ENCODE measurements at places on chromosomes 3 and 15. TPM values are rescaled to one million over a fixed set of nuclear protein-coding genes. Genes with fewer than 3 reads are reported as not detected.

Gene CD86
- total RNA-seq, result 41.9 TPM

Gene GCNT3
- 0.31 TPM for total RNA-seq

Gene NEK10
- 0.15 TPM for total RNA-seq

DNA sequence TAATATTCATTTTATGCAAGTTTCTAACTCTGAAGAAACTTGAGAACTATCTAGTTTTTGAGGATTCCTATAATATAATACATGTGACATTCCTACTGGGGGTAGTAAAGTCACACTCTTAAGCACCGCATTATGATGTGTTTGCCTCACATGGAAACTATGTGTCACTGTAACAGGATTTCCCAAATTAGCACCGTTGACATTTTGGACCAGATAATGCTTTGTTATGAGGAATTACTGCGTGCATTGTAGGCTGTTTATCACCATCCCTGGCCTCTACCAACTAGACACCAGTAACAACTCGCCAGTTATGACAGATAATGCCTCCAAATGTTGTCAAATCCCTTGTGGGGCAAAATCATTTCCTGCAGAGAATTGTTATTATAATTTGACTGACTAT lies 267.8 kb downstream of the RAP2B start:
- H3K36me3 ChIP-seq, result no peaks in the 10 kb centered on the region
- H3K4me1 ChIP-seq, result no peaks in the 10 kb centered on the region
- DNase-seq, result no peak
- no peaks in the 10 kb centered on the region for H3K27me3 ChIP-seq
- H3K4me3 ChIP-seq, result no peak overlapping the region

DNA sequence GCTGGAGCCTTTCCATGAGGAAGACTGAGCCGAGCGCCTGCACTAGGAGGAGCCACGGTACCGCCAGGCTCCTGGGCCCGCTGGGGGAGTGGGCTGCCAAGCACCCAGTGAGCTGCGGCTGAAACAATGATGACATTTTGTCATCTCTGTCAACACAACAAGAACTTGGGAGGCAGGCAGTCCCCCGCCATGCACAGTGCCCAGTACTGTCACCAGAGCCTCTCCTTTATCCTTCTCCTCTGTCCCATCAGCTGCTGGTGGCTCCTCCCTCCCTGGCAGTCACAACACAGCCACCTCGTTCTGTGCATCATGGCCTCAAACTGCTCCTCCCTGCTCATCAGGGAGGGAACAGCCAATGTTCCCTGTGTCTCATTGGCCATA lies 34.0 kb upstream of the PCSK6 start:
- no peaks in the 10 kb centered on the region for H3K36me3 ChIP-seq
- no peak overlapping the region for H3K4me3 ChIP-seq
- H3K4me1 ChIP-seq, result no peaks in the 10 kb centered on the region
- peaks cover 9% of the 10 kb centered on the region for H3K27me3 ChIP-seq

Gene ITIH1
- 0.33 TPM for total RNA-seq

- H3K4me3 ChIP-seq, result no peak overlapping the region
- no peak overlapping the region for H3K27ac ChIP-seq
- H3K4me1 ChIP-seq, result no peaks in the 10 kb centered on the region
Measured at GRCh38 chr3:46998121-46998851, 18.8 kb downstream of the NBEAL2 start.

GRCh38 chr3:191338177-191338488 lies 7.8 kb upstream of the UTS2B start:
- H3K27me3 ChIP-seq, result no peaks in the 10 kb centered on the region
- H3K27ac ChIP-seq, result no peak overlapping the region
- no peaks in the 10 kb centered on the region for H3K36me3 ChIP-seq

- no peaks in the 10 kb centered on the region for H3K4me1 ChIP-seq
- DNase-seq, result no peak
- H3K27ac ChIP-seq, result no peak overlapping the region
Measured at GRCh38 chr3:144491333-144491732, 519.7 kb downstream of the DIPK2A start.

Gene USP50
- not detected for total RNA-seq

Gene LRRC34
- 1.5 TPM for total RNA-seq

DNA sequence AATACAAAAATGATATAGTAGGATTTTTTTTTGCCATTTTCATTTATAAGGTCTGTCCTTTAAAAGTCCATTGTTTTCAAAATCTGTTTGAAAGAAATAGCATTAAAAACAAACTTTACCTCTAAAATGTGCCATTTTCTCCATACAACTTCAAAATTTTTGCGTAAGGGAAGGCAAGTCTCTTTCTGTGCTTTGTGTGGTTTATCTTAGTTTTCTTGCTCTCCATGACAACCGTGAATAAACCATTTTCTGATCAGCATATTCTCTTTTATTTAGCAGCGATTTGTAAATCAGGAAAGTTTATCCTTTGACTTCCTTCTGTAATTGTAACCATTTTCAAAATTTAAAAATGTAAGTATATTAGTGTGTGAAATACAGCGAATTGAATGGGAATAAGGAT lies 147.9 kb upstream of the CGNL1 start:
- H3K27ac ChIP-seq, result no peak overlapping the region
- no peaks in the 10 kb centered on the region for H3K27me3 ChIP-seq
- peaks cover 5% of the 10 kb centered on the region for H3K4me1 ChIP-seq
- H3K4me3 ChIP-seq, result no peak overlapping the region

- no peak overlapping the region for H3K27ac ChIP-seq
- no peak overlapping the region for H3K4me3 ChIP-seq
- H3K4me1 ChIP-seq, result no peaks in the 10 kb centered on the region
- no peaks in the 10 kb centered on the region for H3K36me3 ChIP-seq
- no peaks in the 10 kb centered on the region for H3K27me3 ChIP-seq
Measured at GRCh38 chr3:76683256-76683655, 356.6 kb upstream of the ROBO2 start.

DNA sequence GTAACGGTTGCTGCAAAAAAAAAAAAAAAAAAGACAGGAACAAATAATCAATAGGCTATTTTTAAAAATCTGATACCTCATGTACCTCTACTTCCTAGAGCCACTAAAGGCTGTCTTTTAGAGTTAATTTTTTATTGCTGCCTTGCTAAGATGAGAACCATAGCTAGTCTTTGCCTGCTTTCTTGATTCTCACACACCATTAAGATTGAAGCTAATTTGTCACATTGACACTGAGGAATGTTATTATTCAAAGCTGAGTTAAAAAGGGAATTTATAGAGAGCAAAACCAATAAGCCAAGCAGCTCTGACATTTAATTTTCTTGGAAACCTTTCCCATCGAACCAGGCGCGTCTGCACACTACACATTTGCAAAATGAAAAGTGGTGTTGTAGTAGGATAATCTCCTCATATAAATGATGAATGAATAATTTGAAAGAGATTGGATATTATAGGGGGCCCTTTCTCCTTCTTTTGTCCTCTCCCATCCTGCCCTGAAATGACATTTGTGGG lies 149.7 kb downstream of the TMEM108 start:
- H3K36me3 ChIP-seq, result no peaks in the 10 kb centered on the region
- H3K4me1 ChIP-seq, result no peaks in the 10 kb centered on the region
- no peaks in the 10 kb centered on the region for H3K27me3 ChIP-seq
- no peak overlapping the region for H3K4me3 ChIP-seq
- no peak for DNase-seq
- H3K27ac ChIP-seq, result no peak overlapping the region

- peaks cover 6% of the 10 kb centered on the region for H3K4me1 ChIP-seq
- no peaks in the 10 kb centered on the region for H3K27me3 ChIP-seq
- no peak overlapping the region for H3K27ac ChIP-seq
- no peak overlapping the region for H3K4me3 ChIP-seq
- no peak for DNase-seq
- H3K36me3 ChIP-seq, result no peaks in the 10 kb centered on the region
Measured at GRCh38 chr3:36557021-36557707, 176.9 kb downstream of the STAC start.

- no peaks in the 10 kb centered on the region for H3K4me1 ChIP-seq
- H3K27me3 ChIP-seq, result no peaks in the 10 kb centered on the region
- no peak overlapping the region for H3K4me3 ChIP-seq
- DNase-seq, result no peak
- no peak overlapping the region for H3K27ac ChIP-seq
Measured at GRCh38 chr3:23876923-23877322, 39.9 kb downstream of the NKIRAS1 start.

Gene ULK4
- total RNA-seq, result 6.1 TPM

Gene CDHR4
- not detected for total RNA-seq

GRCh38 chr15:43212299-43212698 lies 8.5 kb downstream of the EPB42 start:
- H3K4me3 ChIP-seq, result no peak overlapping the region
- no peaks in the 10 kb centered on the region for H3K4me1 ChIP-seq
- no peaks in the 10 kb centered on the region for H3K27me3 ChIP-seq
- no peak overlapping the region for H3K27ac ChIP-seq

DNA sequence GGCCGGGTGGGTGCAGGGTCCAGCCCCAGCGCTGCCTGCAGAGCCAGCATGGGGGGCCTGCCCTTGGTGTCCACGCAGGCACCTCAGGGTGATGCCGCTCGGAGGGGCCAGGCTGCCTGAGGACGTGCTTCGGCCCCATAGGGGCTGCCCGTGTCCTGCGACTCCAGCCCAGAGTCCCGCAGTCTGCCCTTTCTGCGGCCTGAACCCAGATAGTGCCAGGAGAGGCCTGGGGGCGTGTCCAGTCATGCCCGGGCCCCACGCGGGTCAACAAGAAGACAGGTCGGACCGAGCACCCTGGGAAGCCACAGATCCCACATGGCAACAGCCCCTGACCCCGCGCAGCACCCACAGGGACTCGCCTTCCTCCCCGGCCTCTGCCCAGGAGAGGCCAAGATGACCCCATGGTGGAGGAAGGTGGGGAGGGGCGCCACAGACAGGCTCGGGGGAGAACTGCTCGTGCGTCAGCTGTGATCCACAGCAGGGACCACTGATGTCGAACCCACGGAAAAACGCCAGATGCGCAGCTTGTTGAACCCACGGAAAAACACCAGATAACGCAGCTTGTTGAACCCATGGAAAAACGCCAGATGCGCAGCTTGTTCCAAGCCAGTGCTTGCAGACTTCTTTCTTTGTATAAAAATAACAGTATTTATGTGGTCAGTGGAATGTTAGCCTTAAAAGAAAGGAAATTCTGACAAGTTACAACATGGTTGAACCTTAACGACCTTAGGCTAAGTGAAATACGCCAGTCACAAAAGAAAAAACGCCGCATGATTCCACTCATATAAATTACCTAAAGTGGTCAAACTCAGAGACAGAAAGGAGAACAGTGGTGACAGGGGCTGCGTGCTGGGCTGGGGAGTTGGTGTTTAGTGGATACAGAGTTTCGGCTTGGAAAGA lies 28.5 kb downstream of the CYFIP1 start:
- no peaks in the 10 kb centered on the region for H3K27me3 ChIP-seq
- peaks cover 5% of the 10 kb centered on the region for H3K4me1 ChIP-seq
- DNase-seq, result no peak

All from GM12878 (cell line).